ENCODE measurements at places on chromosomes 16 and 17. TPM values are rescaled to one million over a fixed set of nuclear protein-coding genes. Genes with fewer than 3 reads are reported as not detected.
A peak's percentile ranks its signal among the peaks of the same experiment; 100 is the strongest.

Gene RANGRF
- 5.6 TPM for total RNA-seq

Gene C17orf67
- not detected for total RNA-seq

- no peak for DNase-seq
These were observed 17.4 kb upstream of the SUPT4H1 start for GRCh38 chr17:58369214-58370031.

DNA sequence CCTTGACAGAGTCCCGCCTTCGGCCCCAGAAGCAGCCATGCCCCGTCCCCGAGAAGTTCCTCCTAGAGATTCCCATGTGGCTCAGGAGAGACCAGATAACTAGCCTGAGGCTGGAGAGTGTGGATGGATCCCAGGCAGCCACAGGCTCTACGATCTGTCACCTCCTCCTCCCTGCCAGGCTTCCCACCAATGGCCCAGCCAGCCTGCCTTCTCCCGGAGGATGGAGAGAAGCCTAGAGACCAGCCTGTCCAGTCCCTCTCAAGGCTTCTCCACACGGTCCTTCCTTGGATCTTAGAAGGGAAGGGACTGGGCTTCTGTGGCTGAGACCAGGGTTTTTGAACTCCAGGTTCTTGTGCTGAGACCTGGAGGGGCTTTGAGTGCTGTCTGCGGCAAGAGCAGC is 1.6 kb upstream of the SMTNL2 start:
- DNase-seq = no peak

DNA sequence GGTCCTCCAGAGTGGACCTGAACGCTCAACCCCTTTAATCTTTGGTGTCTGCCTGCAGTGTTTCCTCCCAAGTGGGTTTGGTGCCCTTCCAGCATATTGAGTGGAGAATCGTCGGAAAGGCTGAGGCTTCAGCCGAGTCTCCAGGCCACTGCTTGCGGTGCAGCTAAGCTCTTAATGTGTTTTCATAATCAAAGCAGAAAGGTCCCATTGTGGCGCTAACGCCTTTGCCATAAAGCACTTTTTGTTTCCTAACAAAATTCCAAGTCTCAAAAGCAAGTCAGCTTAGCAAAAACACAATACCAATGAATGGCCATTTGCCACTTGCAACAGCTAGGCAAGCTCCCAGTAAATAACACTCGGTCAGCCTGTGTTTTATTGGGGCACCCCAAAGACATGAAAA is 57.6 kb downstream of the KSR1 start:
- no peak for DNase-seq

- no peak for DNase-seq
These were observed 2.6 kb upstream of the FBF1 start for GRCh38 chr17:75943491-75943890.

GRCh38 chr16:88448461-88449266 is 4.4 kb upstream of the ZFPM1 start:
- DNase-seq = no peak

GRCh38 chr17:57406981-57407286 is 150.6 kb downstream of the MSI2 start:
- DNase-seq = no peak

- peak; percentile 81 for DNase-seq
These were observed 18.8 kb downstream of the PCTP start for GRCh38 chr17:55769625-55770000.

- DNase-seq = no peak
These were observed 21.4 kb downstream of the BAHCC1 start for GRCh38 chr17:81416612-81417011.

Measured in M059J (cell line).